ENCODE measurements at places on chromosomes 4 and X.

- no peak for DNase-seq
Measured at GRCh38 chrX:69065451-69065850, 99.8 kb downstream of the PJA1 start.

DNA sequence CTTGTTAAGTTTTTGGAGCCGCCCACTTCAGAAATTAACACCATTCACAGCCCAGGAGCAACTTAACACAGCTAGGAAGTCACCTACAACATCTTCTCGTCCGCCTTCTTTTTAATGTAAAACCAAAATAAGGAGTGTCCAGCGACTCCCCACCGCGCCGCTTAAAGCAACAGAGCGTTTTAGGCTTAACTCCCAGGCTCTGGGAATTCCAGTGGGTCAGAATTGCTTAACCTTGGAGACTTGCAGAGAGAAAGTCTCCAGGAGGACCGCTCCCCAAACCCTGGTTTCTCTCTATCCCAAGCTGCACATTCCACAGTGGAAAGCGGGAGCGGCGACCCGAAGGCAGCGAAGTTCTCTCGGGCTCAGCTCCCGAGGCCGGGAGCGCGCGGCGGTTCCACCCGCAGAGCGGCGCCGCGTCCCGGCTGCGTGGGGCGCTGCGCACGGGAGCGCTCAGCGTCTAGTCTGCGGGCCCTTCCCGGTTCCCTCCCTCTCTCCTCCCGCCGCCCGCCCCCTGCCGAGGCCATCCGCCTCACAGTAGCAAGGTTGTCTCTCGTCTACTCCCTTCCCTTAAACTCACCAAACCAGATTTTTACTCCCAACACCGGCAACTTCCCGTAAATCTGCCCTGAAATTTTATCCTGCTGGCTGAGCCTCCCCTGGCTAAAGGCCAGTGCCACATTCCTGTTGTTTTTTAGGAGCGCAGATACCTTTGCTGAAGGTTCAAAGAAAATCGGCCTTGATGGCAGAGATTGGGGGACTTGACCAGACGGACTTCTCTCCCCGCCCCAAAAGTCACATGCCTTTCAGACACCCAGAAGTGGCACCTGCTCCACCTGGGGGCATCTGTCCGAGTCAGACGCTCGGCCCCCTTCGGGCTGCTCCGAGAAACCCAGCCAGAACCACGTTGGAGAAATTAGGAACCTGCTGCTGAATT lies at the start of gene RBM47:
TSS of gene RBM47 (minus strand) at position 464 of the 934 bp plus-strand sequence. CDS start 190,971 bp downstream, outside the sequence.
- DNase-seq, result no peak

DNA sequence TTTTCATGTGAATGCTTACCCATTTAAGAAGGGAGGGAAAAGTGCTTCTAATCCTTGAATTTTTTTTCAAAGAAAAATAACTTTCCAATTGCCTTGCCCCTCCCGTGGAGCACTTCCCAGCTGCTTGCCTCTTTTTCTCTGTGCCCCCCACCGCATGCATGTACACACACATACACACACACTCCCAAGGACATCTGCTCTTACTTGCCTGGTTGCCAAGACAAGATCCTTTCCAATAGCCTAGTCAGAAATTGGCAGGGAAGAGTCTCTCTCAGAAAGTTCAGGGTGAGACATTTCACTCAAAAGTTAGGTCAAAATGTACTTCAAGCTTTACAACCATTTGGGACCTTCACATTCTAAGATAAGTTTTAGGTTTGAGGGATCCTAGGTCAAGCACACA lies 10.9 kb downstream of the HHIP start:
- no peak for DNase-seq

GRCh38 chr4:25755911-25756310 lies 100.3 kb downstream of the SLC34A2 start:
- no peak for DNase-seq

DNA sequence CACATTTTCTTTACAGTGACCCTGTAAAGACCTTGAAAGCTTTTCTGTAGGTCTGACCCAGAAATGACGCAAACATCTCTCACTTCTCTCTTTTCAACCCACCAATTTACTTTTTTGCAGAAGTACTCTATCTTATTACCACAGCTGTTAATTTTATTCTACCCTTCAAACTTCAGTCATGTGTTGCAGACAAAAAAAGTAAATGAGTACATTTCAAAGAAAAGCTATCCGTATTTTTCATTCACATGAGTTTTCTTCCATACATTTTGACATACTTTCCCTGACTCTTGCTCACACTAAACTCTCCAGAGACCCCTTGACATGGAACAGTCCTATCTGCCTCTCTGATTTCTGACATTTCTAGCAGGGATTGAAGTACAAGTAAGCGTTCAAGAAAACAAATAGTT lies 51.7 kb downstream of the SLC7A11 start:
- no peak for DNase-seq

DNA sequence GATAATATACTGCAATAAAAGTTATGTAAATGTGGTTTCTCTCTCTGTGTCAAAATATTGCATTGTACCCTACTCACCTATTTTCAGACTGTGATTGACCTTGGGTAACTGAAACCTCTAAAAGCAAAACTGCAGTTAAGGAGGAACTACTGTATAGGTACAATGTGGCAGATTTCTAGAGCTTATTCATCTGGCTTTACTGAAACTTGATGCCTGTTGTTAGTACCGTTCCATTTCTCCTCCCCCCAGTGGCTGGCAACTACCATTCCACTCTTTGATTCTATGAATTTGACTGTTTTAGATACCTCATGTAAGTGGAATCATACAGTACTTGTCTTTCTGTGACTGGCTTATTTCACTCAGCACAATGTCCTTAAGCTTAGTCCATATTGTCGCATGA lies 61.9 kb downstream of the HOPX start:
- no peak for DNase-seq

GRCh38 chrX:153938226-153938786 lies 3.5 kb upstream of the NAA10 start:
- no peak for DNase-seq

Data from NCI-H2107 (cell line).